ENCODE measurements at places on chromosomes 5 and 9. TPM values are rescaled to one million over a fixed set of nuclear protein-coding genes. Genes with fewer than 3 reads are reported as not detected.

The TAF11L11 gene
- total RNA-seq = not detected

The ORM2 gene
- not detected for total RNA-seq

- no peak overlapping the region for H3K4me3 ChIP-seq
- H3K4me1 ChIP-seq = no peaks in the 10 kb centered on the region
These were observed 94.7 kb downstream of the MYO10 start for GRCh38 chr5:16841416-16841815.

DNA sequence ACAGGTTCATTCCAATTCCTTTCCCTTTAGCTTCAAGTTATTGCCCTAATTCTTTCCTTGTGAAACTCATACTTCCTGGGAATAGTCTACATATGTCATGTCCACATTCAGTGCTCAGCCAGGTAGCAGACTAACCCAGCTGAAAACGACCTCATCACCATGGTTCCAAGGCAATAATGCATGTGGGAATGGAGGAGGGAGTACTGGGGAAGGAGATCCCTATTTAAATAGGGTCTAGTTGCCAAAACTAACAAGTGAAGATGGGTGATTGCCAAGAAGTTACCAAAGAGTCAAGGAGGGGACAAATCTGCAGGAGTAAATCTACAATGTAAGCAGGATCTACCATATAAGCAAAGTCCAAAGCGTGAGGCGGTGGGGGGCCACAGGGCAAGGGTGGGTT, 47.3 kb upstream of the MCTP1 start:
- H3K36me3 ChIP-seq = no peaks in the 10 kb centered on the region
- H3K27ac ChIP-seq = no peak overlapping the region
- H3K27me3 ChIP-seq = no peaks in the 10 kb centered on the region
- DNase-seq = no peak

- H3K27me3 ChIP-seq = no peaks in the 10 kb centered on the region
- H3K27ac ChIP-seq = no peak overlapping the region
- no peaks in the 10 kb centered on the region for H3K36me3 ChIP-seq
- no peak overlapping the region for H3K4me3 ChIP-seq
- no peaks in the 10 kb centered on the region for H3K4me1 ChIP-seq
- no peak for DNase-seq
These were observed 15.2 kb downstream of the CYSTM1 start for GRCh38 chr5:140189977-140190871.

DNA sequence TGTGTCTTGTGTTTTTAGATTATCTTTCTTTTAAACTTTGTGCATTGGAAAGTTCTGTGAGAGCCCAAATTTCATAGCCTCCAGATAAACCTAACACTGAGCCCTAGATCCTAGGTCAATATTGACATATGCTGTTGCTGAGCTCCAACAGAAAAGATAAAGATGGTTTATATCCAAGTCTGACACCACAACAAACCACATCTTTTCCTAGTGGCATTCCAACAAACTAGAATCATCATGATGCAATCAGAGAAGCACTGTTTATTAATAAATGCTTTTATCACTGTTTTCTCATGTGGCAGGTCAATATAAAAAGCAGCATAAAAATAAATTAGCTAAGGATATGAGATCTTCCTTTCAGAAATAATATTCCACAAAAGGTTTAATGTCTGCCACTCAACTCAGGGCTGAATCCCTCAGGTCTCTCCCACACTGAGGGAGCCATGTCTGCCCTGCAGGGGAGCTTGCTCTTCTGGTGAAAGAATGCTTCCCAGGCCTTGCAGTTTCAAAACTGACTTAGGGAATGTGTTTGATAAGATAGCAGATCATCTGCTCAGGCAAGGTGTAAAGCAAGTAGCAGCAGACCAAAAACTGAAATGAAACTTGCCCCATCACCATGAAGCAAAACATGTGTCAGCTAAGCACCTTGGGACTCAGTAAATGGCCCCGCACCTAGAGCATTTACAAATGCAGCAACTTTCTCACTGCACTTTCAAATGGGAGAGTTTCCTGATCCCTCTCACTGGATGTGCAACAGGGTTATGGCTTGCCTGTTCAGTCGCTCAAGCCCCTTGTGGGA, 493.0 kb downstream of the AGTPBP1 start:
- no peak for DNase-seq
- no peaks in the 10 kb centered on the region for H3K36me3 ChIP-seq
- no peaks in the 10 kb centered on the region for H3K4me1 ChIP-seq
- H3K27me3 ChIP-seq = no peaks in the 10 kb centered on the region
- no peak overlapping the region for H3K4me3 ChIP-seq

- no peaks in the 10 kb centered on the region for H3K27me3 ChIP-seq
- H3K36me3 ChIP-seq = peaks cover 78% of the 10 kb centered on the region
- H3K27ac ChIP-seq = no peak overlapping the region
- DNase-seq = no peak
- H3K4me1 ChIP-seq = no peaks in the 10 kb centered on the region
- H3K4me3 ChIP-seq = no peak overlapping the region
These were observed 37.3 kb upstream of the PRDM12 start for GRCh38 chr9:130627051-130627450.

DNA sequence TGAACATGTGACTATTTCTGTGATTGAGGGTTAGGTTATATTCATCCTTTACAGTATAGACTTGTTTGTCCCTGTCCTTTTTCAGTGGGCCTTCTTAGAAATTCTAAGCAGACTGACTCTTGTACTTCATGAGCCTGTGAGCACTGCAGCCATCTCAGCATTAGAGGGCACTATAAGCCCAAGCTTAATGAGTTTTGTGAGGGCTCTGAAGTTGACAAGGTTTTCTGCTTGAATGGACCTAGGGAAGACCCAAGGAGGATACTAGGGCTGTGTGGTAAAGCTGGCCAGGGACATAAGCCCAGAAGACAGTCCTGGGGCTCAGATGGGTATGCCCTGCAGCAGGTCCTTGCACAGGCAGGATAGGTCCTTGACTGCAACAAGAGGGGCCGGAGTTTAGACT, 126.5 kb downstream of the MRPS30 start:
- no peaks in the 10 kb centered on the region for H3K4me1 ChIP-seq
- no peak overlapping the region for H3K4me3 ChIP-seq
- no peak overlapping the region for H3K27ac ChIP-seq
- no peaks in the 10 kb centered on the region for H3K36me3 ChIP-seq

- H3K36me3 ChIP-seq = no peaks in the 10 kb centered on the region
- no peak for DNase-seq
These were observed 73.5 kb downstream of the PAX5 start for GRCh38 chr9:36960575-36960955.

All from CD4-positive, alpha-beta memory T cell (primary cell).